RWPE1 (cell line): ENCODE measurements at places on chromosomes 5 and 9.

- peak; percentile 23 for DNase-seq
These were observed 258.7 kb upstream of the ARRDC3 start for GRCh38 chr5:91641730-91642350.

DNA sequence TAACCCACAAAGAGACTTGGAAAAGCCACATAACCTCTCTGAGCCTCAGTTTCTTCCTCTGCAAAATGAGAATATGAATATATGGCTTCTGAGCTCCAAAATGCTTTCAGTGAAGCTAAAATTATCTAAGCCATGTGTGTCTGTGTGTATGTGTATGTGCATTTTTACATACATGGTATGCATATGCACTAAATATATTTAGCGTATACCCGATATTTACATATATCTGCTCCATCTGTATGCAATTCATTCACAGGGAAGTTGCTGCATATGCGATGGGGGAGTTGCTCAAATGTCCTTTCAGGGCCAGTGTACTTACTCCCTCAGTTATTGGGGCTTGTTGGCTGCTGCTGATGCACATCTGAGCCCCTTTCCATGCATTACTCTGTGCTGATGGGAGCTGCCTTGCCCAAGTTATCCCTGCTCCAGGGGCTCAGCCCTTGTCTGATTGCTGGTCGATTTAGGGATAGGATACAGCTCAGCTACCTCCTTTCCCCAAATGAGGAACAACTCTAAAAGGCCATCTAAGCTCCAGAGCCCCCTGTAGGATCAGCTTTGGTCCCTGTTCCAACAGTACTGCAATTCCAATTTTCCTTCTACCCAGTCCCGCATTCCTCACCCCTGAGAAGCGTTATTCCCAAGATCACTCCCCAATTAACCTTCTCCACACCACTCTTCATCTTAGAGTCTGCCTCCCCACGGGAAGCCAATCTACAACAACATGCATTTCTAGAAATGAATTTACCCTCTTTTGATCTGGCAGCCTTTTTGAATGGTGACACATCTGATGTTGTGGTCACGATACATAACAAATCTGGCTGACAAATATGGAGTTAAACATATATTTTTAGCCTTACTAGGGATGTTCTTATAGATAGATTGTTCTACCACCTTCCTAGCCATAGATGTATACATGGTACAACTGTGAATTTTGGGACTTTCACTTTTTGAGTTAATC lies 15.9 kb downstream of the RHOBTB3 start:
- DNase-seq = no peak

DNA sequence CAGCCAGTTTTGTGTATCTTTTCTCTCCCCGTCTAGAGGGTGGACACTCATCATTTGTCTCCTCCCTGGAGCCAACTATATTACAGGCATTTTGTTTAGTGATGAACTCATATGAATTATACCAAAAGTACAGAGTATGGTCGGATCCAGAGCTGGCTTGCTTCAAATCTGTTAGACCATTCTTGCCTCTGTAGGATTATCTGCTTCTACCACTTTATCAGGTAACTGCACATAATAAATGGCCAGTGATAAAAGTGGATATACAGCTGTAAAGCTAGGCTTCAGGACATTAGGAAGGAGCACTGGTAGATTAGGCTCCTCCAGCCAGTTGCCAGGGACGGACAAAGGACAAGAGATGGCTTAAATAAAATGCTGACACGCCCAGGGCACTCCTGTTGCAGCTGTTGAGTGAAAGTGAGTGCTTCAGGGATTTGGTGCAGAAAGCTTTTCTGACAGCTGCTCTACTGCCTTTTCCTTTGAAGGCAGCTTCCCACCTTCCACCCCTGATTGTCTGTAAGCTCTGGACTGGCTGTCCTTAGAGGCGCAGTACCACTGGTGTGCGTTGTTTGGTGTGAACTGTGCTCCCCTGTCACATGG lies 259.2 kb downstream of the PDZD2 start:
- no peak for DNase-seq

DNA sequence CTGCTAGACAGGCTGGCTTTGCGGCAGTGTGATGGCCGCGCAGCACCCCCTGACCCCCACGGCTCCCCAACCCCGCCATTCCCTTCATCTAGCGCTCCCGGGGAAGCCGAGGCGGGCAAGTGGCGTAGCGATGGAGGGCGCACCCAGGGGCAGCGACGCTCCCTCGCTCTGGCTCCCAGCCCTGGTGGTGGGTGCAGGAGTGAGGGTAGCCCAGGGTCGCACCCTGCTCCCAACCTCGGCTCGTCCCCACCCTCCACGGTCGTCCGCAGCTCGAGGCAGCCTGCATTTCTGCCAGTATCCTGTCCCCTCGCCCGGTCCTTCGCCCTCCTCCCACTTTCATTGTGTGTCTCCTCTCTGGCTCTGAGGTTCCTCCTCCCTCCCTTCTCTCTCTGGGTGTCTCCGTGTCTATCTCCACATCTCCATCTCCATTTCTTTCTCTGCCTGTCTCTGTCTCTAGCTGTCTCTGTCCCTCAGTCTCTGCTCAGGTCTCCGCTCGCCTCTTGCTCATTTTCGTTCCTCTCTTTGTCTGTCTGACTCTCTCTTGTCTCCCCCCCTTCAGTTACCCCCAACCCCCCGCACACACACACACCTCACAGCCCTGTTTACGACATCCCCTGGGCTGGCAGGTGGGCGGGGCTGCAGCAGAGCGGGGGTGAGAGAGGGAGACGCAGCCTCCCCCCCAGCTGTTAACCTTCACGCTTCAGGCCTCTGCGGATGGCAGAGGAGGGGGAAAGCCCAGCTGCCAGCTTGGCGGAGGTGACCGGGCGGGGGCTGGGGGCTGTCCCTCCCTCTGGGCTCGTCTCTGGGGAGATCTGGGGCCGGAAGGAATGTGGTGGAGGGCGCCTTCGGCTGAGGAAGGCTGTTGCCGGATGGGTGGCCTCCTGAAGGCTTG lies 48.7 kb upstream of the PSD2 start:
- DNase-seq = no peak

DNA sequence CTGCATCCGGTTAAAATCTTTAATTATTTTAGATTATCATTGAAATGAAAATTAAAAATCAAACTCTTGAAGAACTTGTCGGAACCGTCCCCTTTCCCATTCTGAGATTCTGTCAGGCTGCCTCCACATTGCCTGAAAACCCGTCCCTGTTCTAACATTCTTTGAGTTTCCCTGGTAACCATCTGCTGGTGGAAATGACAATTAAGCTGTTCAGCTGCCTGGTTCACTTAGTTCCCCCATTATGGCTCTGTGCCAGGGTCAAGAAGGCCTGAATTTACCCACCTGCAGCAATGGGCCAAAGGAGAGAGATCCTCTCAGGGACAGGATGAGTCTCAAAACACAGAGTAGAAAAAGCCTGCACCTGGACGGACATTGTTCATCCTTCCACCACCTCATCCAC lies 11.8 kb upstream of the TCOF1 start:
- DNase-seq = no peak

GRCh38 chr5:141760753-141761152 lies 78.7 kb upstream of the ARAP3 start:
- DNase-seq = no peak

GRCh38 chr5:31987985-31988710 lies 186.0 kb downstream of the GOLPH3 start:
- DNase-seq = peak; percentile 92
